ENCODE measurements at places on chromosomes 16 and 17.

GRCh38 chr17:70426752-70427151 lies 257.4 kb downstream of the KCNJ2 start:
- no peak for DNase-seq

DNA sequence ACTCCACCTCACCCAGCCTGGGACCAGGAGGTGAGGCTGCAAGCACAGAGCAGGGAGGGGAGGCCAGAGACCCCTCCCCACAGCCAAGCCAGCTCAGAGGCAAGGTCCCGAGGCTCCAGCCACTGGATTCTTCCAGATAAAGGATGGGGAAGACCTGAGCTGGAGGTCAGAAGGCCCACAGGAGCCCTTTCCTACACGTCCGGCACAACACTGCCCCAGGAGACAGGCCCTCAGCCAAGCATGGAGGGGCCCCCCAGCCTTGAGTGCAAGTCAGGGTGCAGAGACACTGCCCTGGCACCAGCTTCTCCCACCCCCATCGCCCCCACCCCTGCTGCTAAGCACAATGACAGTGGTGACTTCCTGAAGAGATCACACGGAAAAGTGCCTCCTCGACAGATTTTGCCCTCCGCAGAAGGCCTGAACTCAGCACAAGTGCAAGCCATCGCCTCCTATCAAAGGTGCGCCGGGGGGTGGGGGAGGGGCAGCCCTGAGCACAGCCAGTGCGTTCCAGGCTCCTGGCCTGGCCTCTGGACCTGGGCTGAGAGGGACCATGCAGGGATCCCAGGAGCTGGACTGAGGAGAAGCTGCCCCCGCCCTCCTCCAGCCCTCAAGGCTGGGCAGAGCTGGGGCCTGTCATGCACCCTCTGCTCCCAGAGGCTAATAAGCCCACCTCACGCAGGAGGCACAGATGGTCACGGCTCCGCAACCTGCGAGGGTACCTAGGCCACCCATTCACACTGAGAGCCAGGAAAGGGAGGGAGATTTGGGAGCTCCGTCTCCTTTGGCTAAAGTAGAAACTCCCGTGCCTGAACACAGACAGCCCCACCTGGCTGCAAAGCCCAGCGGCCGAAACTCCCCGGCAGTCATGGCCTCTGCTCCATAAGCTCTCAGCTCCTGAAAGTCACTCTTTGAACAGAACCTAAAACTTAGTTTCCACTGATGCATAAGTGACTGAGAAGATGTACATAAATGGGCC lies 2.7 kb downstream of the MAFG start:
- DNase-seq = no peak

DNA sequence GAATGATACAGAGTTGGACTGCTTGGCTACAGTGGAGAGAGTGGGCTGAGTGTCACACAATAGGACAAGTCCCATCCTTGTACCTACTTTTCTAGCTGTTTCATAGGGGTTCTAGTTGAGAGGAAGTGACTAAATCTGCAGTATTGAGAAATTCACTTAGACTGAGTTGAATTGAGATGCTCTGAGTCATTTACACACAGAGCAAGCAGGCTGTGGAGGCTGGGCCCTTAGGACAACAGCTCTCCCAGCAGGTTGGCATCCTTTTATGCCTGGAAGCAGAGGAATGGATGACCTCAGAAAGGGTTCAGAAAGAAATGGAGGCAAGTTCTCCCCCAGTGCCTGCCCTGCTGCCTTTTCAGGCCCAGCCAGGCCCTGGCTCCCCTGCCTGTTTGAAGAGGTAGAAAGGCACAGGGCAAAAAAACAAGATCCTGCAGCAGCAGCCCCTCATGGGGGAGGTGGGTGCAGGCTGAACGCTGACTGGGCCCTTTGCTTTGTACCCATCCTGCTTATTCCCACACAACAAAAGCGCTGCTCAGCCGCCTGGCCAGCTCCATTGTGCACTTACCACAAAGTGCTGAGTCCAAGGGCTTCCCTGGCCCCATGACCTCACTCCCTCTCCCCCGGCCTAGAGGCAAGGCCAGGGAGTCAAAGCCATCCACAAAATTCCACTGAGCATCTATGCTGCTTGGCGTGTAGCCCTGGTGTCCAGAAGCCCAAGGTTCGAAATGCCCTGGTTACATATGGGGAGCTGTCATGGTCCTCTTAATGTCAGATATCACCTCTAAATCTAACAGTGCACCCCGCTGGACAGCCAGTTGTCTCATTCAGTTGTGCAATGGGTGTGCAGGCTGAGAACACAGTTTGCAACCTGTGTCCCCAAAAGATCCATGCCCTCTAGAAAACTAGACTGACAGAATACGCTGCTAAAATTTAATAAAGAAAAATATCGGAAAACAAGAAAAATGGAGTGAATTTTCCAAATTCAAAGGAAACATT lies 5.4 kb upstream of the CRYBA1 start:
- DNase-seq = peak; percentile 97

GRCh38 chr17:40963838-40964237 lies 2.9 kb downstream of the KRT39 start:
- no peak for DNase-seq

- no peak for DNase-seq
Observed at GRCh38 chr17:80064696-80065095, 28.3 kb downstream of the CCDC40 start.

GRCh38 chr17:69358688-69359596 lies 32.0 kb upstream of the ABCA5 start:
- DNase-seq = no peak

- no peak for DNase-seq
Observed at GRCh38 chr16:70612931-70613330, 33.4 kb upstream of the IL34 start.

- peak; percentile 65 for DNase-seq
Observed at GRCh38 chr16:1532081-1532760, 1.2 kb upstream of the TMEM204 start.

DNA sequence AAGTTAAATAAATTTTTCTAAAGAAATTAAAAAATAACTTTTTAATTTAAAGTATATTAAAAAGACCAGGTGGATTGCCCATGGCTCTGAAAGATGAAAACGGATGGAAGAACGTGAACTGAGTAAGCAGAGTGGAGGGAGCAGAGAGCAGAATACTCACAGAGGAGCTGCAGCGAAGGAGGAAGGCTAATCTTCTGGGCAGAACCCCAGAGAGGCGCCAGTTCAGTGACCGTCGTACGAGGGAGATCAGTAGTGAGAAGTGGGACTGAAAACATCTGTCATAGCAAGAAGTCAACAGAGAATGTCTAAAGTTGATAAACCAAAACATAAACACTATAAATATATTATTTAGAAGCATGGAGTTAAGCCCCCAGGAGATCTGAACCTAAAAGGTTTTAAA lies 34.9 kb downstream of the UBE2G1 start:
- DNase-seq = no peak

DNA sequence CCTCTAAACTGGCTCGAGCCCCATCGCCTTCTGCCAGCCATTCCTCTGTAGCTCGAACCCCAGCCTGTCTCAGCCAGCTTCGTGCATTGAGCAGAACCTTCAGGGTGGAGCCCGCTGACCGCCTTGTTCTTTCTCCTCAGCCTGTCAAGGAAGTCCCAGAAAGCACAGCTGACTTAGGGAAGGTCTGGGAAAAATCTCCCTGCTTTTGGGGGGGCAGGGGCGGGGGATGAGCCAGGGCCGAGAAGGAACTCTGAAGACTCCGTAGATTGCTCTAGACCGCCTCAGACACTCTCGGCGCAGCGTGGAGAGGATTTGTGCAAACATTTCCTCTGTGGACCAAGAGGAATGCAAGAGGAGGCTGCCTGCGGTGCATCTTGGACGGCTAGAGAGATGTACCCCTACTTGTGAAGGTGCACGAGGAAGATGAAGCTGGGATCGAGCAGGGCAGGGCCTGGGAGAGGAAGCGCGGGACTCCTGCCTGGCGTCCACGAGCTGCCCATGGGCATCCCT lies at the start of gene GLP2R:
TSS of gene GLP2R (plus strand) at position 284 of the 510 bp plus-strand sequence. CDS start at position 424, 140 bp downstream.
- no peak for DNase-seq

DNA sequence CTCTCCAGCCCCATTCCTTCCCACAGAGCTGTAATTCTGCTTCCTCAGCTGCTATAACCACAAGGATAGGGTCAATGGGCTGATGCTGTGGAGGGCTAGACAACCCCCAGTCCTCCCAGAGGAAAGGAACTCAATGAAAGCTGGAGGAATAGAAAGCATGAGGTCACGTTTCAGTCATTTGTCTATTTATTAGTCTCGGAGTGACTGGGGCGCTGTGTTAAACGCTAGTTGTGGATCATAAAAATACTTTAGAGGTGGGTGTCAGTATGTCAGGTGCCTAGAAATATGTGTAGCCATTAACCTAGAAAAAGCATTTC lies 787 bp upstream of the CCL3L1 start:
- DNase-seq = no peak

GRCh38 chr17:40699853-40700252 lies 3.7 kb downstream of the KRT24 start:
- DNase-seq = no peak

- no peak for DNase-seq
Observed at GRCh38 chr17:75921596-75921995, 16.9 kb upstream of the MRPL38 start.

DNA sequence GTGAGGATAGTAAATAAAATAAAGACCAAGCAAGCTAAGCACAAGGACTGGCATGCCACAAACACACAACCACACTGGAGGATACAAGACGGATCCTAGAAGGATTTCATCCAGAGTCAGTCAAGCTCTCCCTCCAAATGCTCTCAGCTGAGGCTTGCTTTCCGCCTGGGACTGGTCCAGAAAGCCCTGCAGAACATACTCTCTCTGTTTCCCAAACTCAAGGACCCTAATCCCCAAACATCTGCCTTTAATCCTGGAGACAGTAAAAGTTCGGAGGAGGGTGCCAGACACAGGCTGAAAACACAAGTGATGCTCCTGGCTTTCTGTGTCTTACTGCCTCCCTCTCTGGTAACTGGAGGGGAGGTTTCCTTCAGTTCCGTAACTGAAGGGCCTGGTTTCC lies 5.3 kb upstream of the HSD11B2 start:
- DNase-seq = no peak

- peak; percentile 67 for DNase-seq
Observed at GRCh38 chr17:75970011-75970523, 8.9 kb downstream of the ACOX1 start.

DNA sequence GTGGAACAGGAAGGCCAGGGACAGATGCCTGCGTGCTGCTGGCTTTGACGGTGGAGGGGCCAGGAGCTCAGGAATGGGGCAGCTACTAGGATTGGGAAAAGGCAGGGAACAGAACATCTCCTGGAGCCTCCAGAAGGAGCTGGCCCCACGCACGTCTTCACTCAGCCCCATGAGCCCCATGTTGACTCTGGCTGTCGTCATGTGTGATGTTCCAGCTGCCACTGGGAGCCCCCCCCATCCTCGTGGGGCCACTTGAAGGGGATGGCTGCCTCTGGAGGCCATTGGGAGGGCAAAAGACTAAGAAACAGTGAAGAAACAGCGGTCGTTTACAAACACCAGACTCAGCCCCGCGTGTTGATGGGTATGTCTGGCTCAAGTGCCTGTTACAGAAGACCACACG lies 18.5 kb upstream of the APRT start:
- no peak for DNase-seq

- peak; percentile 47 for DNase-seq
Observed at GRCh38 chr17:61551255-61551742, 39.7 kb downstream of the NACA2 start.

GRCh38 chr16:57151369-57151768 lies 34.5 kb downstream of the PSME3IP1 start:
- DNase-seq = no peak

GRCh38 chr17:76515274-76515949 lies 14.2 kb upstream of the RHBDF2 start:
- DNase-seq = peak; percentile 100

DNA sequence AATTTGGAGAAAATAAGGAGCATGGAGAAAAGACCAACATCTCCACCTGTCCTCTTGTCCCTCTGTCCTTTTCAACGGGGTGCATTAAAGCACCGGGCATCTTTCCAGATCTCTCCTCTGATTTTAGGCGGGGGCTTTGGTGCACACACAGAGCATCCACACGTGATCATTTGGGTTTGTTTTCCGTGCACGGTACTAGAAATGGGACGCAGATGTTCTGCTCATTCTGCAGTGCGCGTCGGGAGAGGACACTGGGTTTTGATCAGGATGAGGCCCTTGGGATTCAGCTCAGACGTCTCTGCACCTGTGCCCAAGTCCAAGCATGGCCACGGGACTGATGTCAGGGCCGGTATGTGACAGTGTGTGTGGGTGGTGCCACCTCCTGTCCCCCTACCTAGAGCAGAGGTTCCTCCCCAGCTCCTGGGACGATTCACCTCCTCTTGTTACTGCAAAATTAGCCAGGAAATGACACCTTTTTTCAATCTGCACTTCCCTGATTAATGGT lies 31.9 kb downstream of the PDIA2 start:
- DNase-seq = no peak

DNA sequence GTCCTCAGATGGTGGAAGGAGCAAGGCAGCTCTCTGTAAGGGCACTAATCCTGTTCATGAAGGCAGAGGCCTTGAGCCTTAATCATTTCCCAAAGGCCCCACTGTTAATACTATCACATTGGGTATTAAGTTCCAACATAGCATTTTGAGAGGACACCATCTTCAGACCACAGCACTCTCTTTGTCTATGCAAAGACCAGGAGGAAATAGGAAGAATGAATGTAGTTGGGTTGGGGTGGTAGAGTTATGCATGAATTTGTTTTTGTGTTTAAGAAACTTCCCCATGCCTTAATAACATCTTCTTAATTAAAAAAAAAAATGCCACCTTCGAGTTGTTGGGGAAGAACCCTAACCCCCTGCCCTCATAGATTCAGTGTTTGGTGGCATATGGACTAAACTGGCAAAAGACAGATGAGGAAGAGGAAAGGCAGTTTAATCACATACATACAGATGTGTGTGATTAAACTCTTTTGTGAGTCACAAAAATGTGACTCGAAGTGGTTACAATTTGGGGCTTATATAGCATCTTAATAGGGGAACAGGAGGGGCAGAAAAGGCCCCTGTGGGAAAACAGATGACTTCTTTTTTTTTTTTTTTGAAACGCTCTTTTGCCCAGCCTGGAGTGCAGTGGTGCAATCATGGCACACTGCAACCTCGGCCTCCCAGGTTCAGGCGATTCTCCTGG lies 35.0 kb upstream of the SLC5A10 start:
- DNase-seq = peak; percentile 67

DNA sequence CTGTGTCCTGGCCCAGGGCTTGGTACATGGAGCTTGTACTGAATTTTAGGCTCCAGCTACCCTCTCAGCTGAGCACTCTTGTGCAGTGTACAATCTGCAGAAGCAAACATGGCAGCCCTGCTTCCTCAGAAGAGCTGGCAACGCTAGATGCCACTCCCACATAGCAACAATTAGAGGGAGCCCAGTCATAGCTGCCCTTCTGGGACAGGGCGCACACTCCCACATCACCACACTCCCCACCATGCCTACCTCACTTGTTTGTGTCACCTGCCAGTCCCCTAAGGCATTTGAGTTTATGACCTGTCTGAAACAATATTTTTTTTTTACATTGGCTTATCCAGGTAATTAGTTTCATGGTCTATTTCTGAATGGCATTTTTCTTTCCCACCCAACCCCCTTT lies 72.3 kb downstream of the C17orf67 start:
- DNase-seq = no peak

DNA sequence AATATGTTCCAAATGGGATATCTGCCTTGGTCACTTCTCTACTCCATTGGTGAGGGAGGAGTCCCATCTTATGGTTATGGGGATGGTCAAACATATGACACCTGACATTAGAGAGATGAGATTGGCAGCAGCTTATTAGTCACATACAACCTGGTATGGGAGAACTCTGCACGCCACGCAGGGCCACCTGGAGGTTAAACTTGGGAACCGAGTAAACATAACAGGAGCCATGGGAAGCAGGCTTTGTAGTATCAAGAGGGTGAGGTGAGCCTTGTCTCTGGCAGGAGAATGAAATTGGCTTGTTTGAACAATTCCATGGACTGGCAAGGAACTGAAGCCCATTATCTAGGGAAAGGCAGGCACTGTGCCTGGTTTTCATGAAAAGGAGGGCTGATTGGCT lies 238.7 kb upstream of the ELAC2 start:
- no peak for DNase-seq

GRCh38 chr17:81564778-81565177 lies 12.6 kb upstream of the FAAP100 start:
- DNase-seq = no peak

Measured in AG10803 (cell line).